ENCODE measurements at places on chromosomes 3 and 15.

GRCh38 chr3:87167628-87168456 lies 59.3 kb upstream of the CHMP2B start:
- peak; percentile 1 for DNase-seq

GRCh38 chr3:113005611-113006010 lies 14.8 kb downstream of the GTPBP8 start:
- DNase-seq, result no peak

DNA sequence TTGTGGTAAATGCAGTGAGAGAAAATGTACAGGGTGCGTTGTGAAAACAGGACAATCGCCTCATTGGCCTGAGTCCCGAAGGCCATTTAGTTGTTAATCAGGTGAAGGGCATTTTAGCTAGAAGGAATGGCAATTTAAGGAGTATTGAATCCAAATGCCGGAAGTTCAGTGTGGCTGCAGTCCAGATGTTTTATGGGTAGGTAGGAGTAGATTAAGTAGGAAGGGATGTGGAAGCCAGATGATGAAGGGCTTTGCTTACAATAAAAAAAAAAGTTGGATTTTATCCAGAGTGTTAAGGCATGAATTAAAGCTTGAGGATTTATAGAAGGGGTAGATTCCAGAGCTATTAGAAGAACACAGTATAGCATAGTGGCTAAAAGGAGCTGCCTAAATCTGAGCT lies 572.7 kb downstream of the NLGN1 start:
- DNase-seq, result no peak

GRCh38 chr15:94174399-94174802 lies 57.0 kb upstream of the MCTP2 start:
- DNase-seq, result no peak

DNA sequence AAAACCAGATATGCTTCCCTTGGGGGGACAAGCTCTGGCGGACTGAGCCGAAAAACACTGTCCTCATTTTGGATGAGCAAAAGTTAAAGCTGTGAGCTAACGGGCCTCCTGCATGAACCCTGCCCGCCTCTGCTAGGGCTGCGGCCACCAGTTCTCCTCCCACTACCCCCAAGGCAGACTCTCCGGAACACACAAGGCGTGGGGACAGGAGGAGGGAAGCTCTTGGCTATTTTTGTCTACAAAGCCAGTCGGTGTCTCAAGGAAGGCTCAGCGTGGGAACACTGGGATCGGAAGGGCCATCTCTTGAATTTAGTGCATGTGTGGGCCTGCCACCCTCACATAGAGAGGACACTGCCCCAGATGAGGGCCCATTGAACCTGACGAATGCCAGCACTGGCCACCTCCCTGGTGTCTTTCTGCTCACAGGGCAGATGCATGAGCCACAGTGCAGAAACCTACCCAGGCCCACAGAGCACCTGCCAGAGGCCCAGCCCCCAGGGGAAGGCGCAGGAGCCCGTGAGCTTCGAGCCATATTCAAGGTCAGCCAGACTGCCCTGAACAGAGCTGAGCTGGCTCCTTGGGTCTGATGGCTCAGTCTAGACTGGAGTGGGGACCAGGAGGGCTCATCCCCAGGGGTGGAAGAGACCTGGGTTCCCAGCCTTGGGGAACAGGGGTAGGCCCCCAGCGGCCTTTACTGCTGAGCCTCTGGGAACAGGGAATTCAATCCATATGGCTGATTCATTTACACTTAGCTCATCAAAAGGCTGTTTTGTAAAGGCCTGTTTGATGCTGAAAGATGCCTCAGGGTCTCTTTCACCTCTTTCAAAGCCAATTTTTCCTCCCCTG lies 38.3 kb downstream of the HCN4 start:
- DNase-seq, result no peak

GRCh38 chr3:45807681-45808540 lies 11.6 kb upstream of the SLC6A20 start:
- no peak for DNase-seq

- no peak for DNase-seq
Observed at GRCh38 chr15:75921732-75922703, 18.3 kb downstream of the FBXO22 start.

DNA sequence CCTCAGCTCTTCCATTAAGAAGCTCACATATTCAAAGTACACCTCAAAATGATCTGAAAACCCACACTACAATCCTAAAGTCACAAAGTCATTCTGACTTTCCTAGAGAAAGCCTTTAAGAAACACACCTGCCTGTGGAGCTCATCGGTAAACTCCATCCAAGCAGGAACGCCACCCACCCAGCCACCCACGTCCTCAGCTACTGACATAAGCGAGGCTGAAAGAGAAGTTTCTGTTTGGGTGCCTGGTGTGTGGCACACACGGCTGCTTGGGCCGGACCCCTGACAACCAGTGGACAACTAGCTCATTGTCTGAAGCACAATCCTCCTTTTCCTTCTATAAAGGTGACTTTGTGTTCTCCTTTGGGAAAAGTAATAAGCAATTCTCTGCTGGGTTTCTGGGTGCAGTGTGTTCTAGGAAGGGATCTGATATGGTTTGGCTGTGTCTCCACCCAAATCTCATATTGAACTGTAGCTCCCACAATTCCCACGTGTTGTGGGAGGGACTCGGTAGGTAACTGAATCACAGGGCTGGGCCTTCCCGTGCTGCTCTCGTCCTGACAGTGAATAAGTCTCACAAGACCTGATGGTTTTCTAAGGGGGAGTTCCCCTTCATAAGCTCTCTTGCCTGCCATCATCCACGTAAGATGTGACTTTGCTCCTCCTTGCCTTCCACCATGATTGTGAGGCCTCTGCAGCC lies 26.1 kb downstream of the FAM174B start:
- DNase-seq, result no peak

- DNase-seq, result no peak
Observed at GRCh38 chr15:101090428-101090790, 161.4 kb downstream of the CHSY1 start.
